Stimulated activated CD4-positive, alpha-beta T cell treated with anti-CD3 and anti-CD28 coated beads, Interleukin-15, amount 100 ng/mL, for 24 hours (primary cell): ENCODE measurements at places on chromosomes 6 and 20.
A peak's percentile ranks its signal among the peaks of the same experiment; 100 is the strongest.

- no peak for DNase-seq
Measured at GRCh38 chr6:161415302-161415855, 141.5 kb upstream of the AGPAT4 start.

GRCh38 chr20:40628877-40629276 is 60.2 kb downstream of the MAFB start:
- no peak for DNase-seq

GRCh38 chr6:108078191-108078590 is 3.6 kb upstream of the OSTM1 start:
- DNase-seq: no peak

DNA sequence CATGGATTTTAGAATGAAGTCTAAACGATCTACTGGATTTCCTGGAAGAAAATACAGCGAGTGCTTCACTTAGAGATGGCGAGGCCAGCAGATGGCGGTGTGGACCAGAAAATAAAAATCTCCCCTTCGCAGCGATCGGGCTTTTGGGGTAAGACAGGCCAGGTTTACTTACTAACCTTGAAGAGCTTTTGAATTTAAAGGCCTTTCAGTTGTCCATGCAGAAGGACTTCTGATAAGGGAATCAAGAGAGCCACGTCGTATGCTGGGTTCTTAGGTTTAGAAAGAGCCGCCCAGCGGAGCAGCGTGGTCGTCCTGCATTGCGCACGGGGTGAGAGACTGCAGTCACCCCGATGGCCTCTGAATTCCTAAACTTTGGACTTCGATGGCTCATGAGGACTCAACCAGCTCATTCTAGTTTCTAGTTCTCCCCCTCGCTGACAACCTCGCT is 125.2 kb upstream of the RALGAPA2 start:
- DNase-seq: peak; percentile 59

GRCh38 chr6:149202952-149203351 is 114.6 kb upstream of the TAB2 start:
- DNase-seq: no peak

- no peak for DNase-seq
Measured at GRCh38 chr20:48647858-48648257, 179.9 kb downstream of the PREX1 start.

DNA sequence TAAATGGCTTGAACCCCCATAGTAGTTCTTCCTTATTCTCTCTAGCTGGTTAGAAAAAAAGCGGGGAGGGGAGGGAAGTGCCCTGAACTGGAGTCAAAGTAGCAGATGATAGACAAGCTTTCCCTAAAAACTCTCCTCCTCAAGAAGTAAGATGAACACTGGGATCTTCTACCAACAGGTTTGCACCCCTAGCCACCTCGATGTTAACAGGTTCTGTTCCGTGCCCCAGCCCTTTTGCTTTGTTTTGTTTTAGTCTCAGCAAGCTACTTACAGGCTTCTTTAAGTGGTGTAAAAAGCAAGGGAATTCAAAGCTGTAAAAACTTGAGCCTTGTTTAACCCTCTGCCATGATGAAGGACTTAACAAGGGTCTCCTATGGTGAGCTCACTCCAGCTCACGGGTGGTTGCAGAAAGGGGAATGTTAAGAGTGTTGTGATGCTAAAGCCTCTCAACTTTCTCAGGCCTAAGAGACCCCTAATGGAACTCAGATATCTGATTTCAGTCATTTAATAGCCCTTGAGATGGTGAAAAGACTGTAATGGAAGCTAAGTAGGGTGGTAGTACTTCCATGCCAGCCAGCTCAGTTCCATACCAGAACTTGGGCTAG is 106.0 kb downstream of the FOXO3 start:
- DNase-seq: no peak
